CD8-positive, alpha-beta T cell (primary cell): ENCODE measurements at places on chromosomes 12 and 14. TPM values are rescaled to one million over a fixed set of nuclear protein-coding genes. Genes with fewer than 3 reads are reported as not detected.

Gene MYF5
- not detected for total RNA-seq

Gene SIX6
- total RNA-seq: not detected

Gene BORCS5
- total RNA-seq: 33.8 TPM

Gene GEMIN2
- 14.5 TPM for total RNA-seq

Gene EXOC5
- total RNA-seq: 17.0 TPM

Gene RFX4
- not detected for total RNA-seq

Gene FAM181A
- total RNA-seq: not detected

Gene CTSG
- not detected for total RNA-seq

Gene CALCOCO1
- total RNA-seq: 49.2 TPM

Gene MUCL1
- total RNA-seq: not detected

Gene SPIC
- total RNA-seq: not detected

Gene CCDC197
- total RNA-seq: not detected

Gene INF2
- total RNA-seq: 49.1 TPM

Gene ANO4
- not detected for total RNA-seq

Gene IL31
- total RNA-seq: not detected

Gene B4GALNT1
- not detected for total RNA-seq

Gene RND1
- total RNA-seq: 11.9 TPM

Gene TAS2R7
- not detected for total RNA-seq

Gene APOF
- total RNA-seq: not detected

Gene PROX2
- total RNA-seq: 0.31 TPM

Gene UNC79
- not detected for total RNA-seq

Gene FAM186B
- 1.0 TPM for total RNA-seq

Gene PRIMA1
- not detected for total RNA-seq

Gene RTL1
- not detected for total RNA-seq
